ENCODE measurements at places on chromosomes 11 and 22.
A peak's percentile ranks its signal among the peaks of the same experiment; 100 is the strongest.

- DNase-seq: peak; percentile 49
Observed at GRCh38 chr11:128519338-128519737, 68.0 kb downstream of the ETS1 start.

DNA sequence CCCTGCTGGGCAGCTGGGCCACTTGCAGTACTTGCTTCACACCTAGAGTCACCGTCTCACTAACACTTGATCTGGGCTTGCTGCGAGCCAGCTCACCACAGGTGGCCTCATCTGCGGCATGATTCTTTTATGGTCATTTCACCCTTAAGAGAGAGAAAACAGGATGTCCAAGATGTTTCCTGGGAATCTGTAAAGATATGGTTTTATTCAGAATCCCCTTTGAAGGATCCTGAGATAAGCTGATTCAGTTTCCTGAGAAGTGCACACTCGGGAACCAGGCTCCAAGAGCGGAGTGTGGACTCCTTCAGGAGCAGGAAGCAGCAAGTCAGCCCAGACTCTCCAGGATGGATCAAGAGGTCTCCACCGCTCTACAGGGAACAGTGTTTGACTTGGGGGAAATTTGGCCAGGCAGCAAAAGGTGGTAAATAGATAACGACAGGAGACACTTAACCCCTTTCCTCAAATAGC, 21.8 kb upstream of the TP53AIP1 start:
- peak; percentile 6 for DNase-seq

GRCh38 chr22:28198692-28199091, 279.6 kb upstream of the PITPNB start:
- no peak for DNase-seq

GRCh38 chr11:128520888-128521681, 66.3 kb downstream of the ETS1 start:
- DNase-seq: no peak

DNA sequence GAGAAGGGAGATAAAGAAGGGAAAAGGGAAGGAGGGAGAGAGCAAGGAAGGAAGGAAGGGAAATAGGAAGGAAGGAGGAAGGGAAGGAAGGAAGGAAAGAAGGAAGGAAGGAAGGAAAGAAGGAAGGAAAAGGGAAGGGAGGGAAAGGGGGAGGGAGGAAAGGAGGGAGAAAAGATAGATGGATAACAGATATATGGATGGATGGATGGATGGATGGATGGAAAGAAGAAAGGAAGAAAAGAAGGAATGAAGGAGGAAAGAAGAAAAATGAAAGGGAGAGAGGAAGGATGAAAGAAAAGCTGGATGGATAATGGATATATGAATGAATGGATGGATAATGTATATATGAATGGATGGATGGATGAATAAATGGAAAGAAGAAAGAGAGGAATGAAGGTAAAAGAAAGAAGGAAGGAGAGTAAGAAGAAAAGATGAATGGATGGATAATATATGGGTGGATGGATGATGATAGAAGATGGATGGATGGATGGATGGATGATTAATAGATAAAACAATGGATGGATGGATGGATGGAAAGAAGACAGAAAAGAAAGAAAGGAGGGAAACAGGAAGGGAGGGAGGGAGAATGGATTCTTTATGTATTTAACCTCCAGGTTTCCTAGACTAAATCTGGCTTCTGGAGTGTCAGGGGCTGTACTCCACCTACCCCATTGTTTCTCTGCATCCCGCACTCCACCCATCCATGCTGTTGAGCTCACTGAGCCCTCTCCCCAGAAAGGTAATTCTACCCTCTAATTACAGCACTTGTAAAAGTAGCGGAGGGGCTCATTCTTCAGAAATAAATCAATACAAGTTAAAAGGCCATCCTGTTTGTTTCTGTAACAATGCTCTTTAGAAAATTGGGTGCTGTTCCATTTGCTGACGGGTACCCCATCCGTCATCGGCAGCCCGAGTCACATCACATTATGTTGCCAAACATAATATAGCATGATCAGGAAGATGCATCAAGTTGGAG, 506.1 kb downstream of the MIAT start:
- DNase-seq: no peak

- DNase-seq: no peak
Observed at GRCh38 chr11:113862435-113862834, 12.9 kb downstream of the USP28 start.

- no peak for DNase-seq
Observed at GRCh38 chr22:24128631-24129262, 52.5 kb upstream of the SUSD2 start.

DNA sequence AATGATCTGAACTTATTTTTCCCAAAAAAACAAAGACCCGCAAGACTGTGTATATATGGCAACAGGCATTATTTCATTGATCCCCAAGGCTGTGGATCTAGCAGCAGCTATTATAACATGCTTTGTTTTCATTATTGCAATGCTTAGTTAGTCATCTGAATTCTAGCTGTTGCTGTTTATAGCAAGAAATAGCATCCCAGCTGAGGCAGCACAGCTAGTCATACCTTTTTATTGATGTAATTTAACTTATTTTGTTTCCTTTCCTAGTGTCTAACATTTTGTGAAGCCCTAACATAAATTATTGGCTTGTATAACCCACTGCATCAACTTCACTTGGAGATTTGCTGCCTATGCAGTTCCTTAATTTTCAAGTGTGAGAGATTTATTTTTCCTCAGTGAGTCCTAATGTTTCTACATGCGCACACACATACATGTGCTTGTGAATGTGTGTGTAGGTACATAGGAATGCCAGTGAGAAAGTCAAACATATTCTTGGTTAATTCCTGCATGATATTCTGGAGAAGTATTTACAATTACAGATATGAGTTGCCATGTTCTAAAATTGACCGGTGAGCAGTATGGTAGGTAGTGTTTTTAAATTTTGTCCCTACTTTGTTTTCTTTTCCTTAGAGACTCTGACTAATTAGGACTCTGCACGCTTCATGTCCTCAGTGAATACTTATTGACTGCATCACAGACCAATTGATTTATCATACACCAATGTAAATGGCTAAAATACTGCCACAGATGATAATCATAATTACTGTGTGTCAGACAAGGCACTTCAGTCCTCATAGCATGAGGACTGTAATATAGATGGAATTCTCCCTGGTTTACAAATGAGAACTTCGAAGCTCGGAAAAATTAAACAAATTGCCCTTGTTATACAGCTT, 119.3 kb downstream of the WNT11 start:
- no peak for DNase-seq

DNA sequence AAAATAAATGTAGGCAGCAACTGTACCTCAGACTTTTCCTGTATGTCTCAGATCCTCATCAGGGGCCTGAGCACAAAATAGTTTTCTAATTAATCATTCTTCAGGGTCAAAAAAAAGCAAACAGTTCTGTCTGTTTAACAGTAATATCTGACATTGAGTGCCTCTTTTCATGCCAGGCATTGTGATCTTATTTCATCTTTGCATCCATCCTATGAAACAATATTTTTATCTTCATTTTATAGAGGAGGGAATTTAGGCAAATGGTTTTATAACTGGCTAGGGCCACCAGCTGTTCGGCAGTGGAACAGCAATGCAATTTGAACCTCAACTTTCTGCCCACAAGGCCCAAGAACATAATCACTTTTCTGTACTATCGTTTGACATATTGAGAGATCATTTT, 145.6 kb downstream of the WNT7B start:
- DNase-seq: no peak

GRCh38 chr11:58586998-58587397, 8.1 kb downstream of the ZFP91 start:
- DNase-seq: no peak

Measured in activated CD4-positive, alpha-beta T cell treated with anti-CD3 and anti-CD28 coated beads, Interleukin-2, Interleukin-6, amounts not matched to agents 100 ng/mL and 50 ng/mL, durations not matched to agents 16 hours and 8 hours (primary cell).